H9 (cell line): ENCODE measurements at places on chromosomes 13 and 19. TPM values are rescaled to one million over a fixed set of nuclear protein-coding genes. Genes with fewer than 3 reads are reported as not detected.

GRCh38 chr13:57437587-57437986, 194.0 kb upstream of the PCDH17 start:
- peak; percentile 22 for DNase-seq

DNA sequence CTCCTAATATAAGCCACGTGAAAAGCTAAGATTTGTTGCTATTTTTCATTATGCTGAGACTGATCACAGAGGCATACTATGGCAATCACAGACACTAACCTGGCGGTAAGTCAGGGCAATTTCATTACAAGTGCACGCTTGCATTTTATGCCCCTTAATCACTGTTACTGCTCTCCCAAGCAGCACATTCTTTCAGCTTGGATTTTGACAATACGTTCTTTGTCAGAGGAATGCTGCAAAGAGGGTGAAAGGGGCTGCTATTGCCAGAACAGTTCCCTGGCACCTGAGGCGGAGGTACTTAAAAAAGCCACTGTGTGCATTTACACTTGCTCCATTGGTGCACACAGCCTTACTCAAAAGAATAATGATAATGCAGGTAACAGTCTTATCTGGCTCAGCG, 346.6 kb downstream of the RFC3 start:
- no peak for DNase-seq

GRCh38 chr19:49749055-49749716, 13.9 kb downstream of the TSKS start:
- no peak for DNase-seq

Gene VSIG10L
- total RNA-seq: 5.3 and 5.6 TPM in 2 replicates

GRCh38 chr19:15296353-15296752, 36.0 kb downstream of the BRD4 start:
- DNase-seq: no peak

GRCh38 chr13:40127476-40127875, 472.0 kb downstream of the COG6 start:
- no peak for DNase-seq

Gene LRRC25
- 0.18 TPM in 1 of 2 replicates, not detected in the other for total RNA-seq

DNA sequence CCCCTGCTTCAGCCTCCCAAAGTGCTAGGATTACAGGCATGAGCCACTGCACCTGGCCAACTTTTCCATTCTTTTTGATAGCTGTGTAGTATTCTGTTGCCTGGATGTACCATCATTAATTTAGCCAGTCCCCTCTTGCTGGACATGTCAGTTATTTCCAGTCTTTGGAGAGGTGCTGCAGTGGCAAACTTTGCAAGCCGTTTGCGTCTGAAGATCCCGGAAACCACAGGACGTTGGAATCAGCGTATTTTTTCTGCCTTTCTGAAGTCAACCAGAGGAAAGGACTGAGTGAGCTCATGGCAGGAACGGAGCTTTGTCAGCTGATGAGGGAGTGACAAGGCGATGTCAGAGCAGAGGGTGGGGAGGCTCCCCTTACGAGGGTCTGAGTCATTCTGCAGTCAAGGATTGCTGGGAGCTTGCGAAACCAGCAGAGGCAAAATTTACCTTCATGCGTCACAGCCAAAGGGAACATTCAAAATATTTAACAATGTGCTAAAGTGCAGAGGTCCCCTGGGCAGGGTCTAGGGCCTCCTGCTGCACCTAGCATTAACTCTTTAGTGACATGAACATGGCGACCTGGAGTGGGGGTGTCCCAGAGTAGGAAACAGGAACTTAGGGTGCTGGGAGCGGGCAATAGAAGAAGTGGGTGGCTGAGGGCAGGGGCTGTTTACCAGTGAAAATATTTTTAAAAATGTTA, 5.6 kb downstream of the C5AR1 start:
- peak; percentile 67 for DNase-seq

DNA sequence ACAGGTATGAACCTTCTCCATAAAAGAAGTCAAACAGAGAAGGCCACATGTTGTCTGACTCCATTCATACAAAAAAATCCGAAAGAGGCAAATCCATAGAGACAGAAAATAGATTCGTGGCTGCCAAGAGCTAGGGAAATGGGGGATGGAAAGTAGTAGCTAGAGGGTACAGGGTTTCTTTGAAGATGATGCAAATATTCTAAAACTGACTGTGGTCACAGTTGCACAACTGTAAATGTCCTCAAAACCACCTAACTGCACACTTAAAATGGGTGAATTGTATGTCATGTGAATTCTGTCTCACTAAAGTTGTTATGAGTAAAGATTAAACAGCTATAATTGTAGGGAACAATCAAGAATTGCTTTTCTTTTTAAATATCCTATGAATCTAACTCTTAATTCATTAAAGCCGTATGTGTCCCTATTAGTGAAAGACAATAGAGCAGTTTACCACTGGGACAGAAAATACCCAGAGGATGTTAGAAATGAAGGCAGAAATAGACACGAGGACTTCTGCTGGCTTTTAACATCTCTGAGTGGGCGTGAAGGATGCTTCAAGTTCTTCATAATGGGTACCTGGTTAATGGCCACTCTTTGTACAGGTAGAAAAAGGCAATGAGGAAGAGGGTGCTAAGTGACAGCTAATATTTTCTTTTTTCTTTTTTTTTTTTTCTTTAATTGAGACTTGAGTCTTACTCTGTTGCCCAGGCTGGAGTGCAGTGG, 21.2 kb downstream of the INSR start:
- DNase-seq: no peak

Gene ZNF571
- 4.5 and 5.3 TPM in 2 replicates for total RNA-seq

DNA sequence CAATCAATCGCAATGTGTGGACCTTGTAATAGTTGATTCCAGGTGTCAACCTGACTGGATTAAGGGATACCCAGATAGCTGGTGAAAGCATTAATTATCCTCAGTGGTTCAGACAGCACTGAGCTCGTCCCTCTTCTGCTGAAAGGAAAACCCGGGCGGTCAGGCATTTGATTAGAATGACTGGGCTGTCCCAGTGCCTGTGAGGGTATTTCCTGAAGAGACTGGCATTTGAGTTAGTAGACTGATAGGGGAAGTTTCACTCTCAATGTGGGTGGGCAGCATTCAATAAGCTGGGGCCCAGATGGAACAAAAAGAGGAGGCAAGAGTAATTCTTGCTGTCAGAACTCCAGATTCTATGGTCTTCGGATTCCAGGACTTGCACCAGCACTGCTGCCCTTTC, 31.9 kb downstream of the KPNA3 start:
- DNase-seq: no peak

Gene SCGB2B2
- not detected in 2 replicates for total RNA-seq

Gene CAMSAP3
- 28.4 and 31.3 TPM in 2 replicates for total RNA-seq

- DNase-seq: no peak
Observed at GRCh38 chr13:48158290-48158689, 63.4 kb upstream of the MED4 start.

- peak; percentile 59 for DNase-seq
Observed at GRCh38 chr13:98827449-98827848, 75.0 kb upstream of the SLC15A1 start.

DNA sequence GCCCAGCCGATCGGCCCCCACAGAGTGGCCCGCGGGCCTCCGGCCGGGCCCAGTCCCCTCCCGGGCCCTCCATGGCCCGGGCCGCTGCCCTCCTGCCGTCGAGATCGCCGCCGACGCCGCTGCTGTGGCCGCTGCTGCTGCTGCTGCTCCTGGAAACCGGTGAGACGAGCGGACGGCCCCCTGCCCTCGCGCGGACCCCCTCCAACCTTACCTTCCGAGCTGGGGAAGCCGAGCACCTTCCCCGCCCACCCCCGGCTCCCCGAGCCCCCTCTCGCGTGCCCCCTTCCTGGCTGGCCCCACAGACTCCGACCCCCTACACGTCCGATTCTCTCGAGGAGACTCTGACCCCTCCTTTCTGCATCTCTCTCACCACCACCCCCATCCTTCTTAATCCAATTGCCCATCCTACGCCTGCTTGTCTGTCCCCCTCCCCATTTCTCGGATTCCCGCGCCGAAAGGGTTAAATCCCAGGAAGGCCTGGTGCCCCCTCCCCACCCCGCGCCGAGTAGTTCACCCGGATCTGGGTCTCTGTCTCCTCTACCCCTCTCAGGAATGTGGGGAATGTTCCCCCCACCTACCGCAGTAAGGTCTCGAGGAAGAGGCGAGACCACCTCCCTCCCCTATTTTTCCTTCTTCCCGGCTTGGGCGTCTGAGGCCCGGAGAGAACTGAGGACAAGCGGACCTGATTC, 502 bp downstream of the NECTIN2 start:
- DNase-seq: peak; percentile 91
